ENCODE measurements at places on chromosomes 1 and 21.
A peak's percentile ranks its signal among the peaks of the same experiment; 100 is the strongest.

DNA sequence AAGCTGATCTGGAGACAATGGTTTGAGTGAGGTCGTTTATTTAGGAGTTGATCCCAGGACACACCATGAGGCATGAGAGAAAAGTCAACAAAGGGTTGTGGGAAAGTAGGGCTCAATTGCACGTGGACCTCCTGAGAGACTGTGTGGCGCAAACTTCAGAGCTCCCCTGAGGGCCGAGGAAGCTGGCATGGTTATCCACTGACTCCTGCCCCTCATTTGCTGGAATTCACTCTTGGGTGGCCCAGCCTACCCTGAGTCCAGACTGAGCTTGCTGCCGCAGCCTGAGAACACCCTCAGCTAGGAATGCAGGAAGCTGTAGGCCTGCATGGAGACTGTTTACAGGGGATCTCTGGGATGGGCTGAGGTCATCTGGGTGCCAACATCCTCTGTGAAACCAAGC, 301.0 kb downstream of the RWDD3 start:
- no peak overlapping the region for H3K4me3 ChIP-seq
- DNase-seq = no peak
- H3K27me3 ChIP-seq = no peaks in the 10 kb centered on the region
- no peaks in the 10 kb centered on the region for H3K36me3 ChIP-seq

DNA sequence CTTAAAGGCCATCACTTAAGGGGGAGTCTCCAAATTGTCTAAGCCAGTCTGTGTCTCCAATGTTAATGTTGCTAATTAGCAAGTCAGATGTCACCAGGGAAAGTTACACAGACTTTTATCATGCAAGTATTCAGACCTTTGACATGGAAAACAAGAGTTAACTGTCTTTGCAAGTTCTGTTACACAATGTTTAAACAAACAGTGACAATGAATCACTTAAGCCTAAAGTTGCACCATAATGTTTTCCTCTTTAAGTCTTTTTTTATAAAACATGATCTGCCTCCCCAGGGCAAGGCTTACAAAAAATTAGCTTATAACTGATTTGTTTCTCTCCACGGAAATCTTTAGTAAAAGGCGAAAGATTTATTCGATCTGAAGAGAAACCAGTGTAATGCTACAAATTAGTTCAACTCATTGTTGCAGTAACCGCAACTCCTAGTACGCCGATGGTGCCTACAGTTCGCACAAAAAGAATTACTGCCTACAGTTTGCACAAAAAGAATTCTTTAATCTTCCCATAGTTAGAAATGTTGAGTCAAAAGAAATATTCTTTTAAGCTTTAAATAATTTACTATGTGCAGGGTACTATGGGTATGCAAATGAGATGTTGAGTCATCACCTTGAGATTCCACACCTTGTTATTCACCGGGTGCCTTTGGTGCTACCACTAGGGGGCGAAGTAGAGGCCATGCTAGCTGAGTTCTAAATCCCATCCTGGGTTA, 45.3 kb downstream of the HHAT start:
- DNase-seq = peak; percentile 93
- peaks cover 5% of the 10 kb centered on the region for H3K4me1 ChIP-seq

- H3K27ac ChIP-seq = no peak overlapping the region
- H3K27me3 ChIP-seq = no peaks in the 10 kb centered on the region
- peaks cover 1% of the 10 kb centered on the region for H3K4me1 ChIP-seq
- H3K36me3 ChIP-seq = peaks cover 3% of the 10 kb centered on the region
- peak overlapping the region; percentile 99 for H3K4me3 ChIP-seq
Observed at GRCh38 chr1:165828669-165829329, 1.4 kb downstream of the UCK2 start.

DNA sequence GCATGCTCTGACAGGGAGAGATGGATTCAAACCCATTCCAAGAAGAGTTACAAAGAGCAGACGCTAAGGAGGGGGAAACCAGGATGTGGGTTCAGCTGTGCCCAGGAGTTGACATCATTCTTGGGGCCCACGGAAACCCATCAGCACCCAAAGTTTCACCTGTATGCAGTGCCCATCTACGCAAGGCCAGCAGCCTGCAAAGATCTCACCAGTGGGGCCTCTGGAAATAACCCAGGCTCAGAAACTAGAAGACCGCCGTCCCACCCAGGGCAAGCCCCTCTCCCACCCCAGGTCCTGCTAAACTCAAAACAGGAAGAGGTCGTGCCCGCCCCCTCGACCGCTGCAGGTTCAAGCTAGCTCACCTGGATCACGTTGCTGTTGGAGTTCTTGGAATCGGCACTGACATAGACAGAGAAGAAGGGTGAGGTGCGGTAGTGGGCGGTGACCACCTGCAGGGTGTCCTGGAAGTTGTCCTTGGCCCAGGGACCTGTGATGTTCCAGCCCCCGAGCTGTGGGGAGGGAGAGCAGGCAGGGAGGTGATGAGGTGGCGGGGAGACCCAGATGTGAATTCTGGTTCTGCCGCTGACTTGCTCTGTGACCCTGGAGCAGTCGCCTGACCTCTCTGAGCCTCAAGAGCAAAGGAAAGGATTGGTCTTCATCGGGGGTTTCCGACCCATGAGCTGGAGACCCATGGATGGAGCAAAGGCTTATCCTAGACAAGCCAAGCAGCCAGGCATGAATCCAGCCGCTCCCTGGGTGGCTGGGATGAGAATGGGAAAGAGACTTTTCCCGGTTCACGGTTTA, 31.7 kb downstream of the ECE1 start:
- no peak overlapping the region for H3K4me3 ChIP-seq
- peaks cover 1% of the 10 kb centered on the region for H3K4me1 ChIP-seq
- H3K27ac ChIP-seq = no peak overlapping the region
- no peak for DNase-seq
- H3K27me3 ChIP-seq = no peaks in the 10 kb centered on the region

DNA sequence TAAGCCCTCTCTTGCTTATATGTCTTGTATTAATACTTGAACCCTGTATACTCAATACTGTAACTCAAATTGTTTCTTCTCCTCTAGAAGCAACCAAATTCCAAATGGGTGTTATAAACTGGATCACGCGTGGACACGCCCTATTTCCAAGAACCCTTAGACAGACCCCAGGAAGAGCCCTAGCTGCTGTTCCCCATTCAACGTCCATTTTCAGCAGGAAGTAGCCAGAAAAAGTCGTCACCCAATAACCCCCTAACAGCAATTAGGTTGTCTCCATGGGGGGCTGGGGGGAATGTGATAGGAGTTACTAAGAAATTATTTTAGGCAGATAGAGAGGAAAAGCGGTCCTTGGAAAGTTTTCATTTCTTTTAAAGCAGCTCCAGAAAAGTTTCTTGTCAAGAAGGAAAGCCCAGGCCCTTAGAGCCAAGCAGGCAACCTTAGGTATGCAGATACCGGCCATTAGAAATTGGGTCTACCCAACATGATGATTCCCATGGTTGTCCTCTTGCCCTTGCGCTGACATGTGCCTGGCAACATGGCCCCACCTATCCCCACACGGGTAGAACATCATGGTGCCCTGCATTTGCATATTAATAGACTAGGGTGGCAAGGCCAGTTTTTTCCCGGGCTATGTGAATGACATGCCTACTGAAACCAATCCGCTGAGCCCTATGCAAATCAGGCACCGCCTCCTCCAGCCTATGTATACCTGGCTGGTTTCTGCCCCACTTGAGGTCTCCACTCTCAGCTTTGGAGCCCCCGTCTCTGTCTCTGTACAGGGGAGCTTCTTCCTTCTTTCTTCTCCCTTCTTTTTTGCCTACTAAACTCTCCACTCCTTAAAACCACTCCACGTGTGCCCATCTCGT, 4.0 kb upstream of the CD46 start:
- H3K27ac ChIP-seq = no peak overlapping the region
- no peak for DNase-seq
- H3K36me3 ChIP-seq = no peaks in the 10 kb centered on the region
- H3K4me1 ChIP-seq = peaks cover 2% of the 10 kb centered on the region
- H3K4me3 ChIP-seq = no peak overlapping the region

- no peak overlapping the region for H3K4me3 ChIP-seq
- H3K27me3 ChIP-seq = no peaks in the 10 kb centered on the region
- H3K36me3 ChIP-seq = no peaks in the 10 kb centered on the region
- H3K4me1 ChIP-seq = no peaks in the 10 kb centered on the region
Observed at GRCh38 chr1:245240648-245241165, 85.9 kb downstream of the KIF26B start.

- no peaks in the 10 kb centered on the region for H3K36me3 ChIP-seq
- DNase-seq = no peak
- H3K4me1 ChIP-seq = no peaks in the 10 kb centered on the region
- H3K27me3 ChIP-seq = no peaks in the 10 kb centered on the region
Observed at GRCh38 chr1:4461726-4462290, 192.6 kb upstream of the AJAP1 start.

- no peak overlapping the region for H3K4me3 ChIP-seq
- H3K36me3 ChIP-seq = no peaks in the 10 kb centered on the region
- H3K4me1 ChIP-seq = no peaks in the 10 kb centered on the region
Observed at GRCh38 chr1:77350012-77350770, 68.4 kb downstream of the AK5 start.

DNA sequence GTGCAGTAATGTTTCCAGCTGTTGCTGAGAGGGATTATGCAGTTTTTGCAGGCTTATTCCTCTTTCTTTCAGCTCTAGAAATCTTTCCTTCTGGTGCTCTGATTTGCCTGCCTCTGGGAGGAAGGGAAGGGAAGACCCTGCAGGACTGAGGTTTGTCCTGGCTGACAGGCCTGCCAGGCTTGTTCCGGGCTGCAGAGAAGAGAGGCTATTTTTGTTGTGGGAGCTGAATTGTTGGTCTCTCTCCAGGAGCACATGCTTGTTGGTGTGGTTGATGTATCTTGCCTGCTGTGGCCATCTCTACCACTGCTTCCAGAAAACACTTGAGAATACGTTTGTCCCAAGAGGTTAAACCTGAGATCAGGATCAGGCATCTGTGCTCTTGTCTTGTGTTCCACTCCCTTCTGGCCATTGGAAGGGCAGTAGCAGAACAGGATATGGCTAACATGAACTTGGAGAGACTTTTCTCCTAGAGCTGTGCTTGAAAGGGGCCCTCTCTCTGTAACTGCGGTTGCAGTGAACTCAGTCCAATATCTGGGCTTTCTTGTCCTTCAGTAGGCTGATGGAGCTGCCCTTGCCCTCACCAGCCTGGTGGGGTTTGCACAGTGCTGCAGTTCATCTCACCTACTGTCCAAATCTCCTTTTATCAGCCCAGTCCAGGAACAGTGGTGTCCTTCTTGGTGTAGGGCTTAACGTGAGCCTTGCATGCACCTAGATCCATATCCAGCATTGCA, 21.5 kb upstream of the SLC25A34 start:
- no peak overlapping the region for H3K27ac ChIP-seq
- no peak overlapping the region for H3K4me3 ChIP-seq
- peaks cover 6% of the 10 kb centered on the region for H3K36me3 ChIP-seq
- no peaks in the 10 kb centered on the region for H3K4me1 ChIP-seq

DNA sequence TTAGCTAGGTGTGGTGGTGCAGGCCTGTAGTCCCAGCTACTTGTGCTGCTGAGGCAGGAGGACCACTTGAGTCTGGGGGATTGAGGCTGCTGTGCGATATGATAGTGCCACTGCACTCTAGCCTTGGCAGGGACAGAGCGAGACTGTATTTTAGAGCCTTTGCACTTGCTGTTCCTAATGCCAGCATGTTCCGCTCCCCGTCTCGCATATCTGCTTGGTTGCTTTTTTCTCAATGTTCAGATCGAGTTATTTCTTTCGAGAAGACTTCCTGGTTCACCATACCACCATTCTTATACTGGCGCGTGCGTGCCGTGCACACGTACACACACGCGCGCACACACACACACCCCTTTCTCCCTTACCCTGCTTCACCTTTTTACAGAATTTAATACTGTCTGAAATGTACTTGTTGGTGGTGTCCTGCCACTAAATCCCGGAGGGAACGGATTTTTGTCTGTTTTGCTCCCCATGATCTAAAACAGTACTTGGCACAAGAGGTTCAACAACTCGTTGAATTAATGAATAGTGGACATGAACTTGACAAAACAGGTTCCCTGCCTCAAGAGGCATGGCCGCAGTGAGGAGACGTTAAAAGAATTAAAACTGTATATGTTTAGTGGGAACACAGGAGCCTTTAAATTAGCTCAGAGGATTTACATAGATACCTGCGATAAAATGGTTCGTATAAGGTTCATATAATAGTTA, 1.1 kb upstream of the RPRD2 start:
- H3K36me3 ChIP-seq = no peaks in the 10 kb centered on the region
- no peak for DNase-seq

GRCh38 chr1:35319988-35320713, 51.6 kb downstream of the ZMYM4 start:
- H3K27ac ChIP-seq = no peak overlapping the region
- H3K4me3 ChIP-seq = no peak overlapping the region
- no peak for DNase-seq

DNA sequence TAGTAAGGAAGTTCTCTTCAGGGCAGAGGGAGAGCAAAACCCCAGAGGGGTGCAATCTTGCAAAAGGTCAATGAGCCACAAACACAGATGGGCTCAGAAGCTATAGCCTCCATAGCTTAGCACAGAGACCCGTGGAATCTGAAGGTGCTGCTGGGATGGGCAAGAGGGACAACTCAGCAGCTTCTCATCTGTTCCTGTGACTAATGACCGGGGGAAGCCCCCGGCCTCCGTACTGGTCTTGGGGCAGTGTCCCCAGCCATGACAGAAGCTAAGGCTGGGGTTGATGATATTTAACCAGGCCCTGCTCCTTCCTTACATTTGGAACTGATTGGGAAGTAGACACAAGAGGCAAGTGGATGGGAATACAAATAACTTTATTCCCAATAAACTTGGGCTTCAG, 19.1 kb downstream of the EXOC8 start:
- H3K4me1 ChIP-seq = no peaks in the 10 kb centered on the region
- no peaks in the 10 kb centered on the region for H3K36me3 ChIP-seq
- H3K4me3 ChIP-seq = no peak overlapping the region
- no peaks in the 10 kb centered on the region for H3K27me3 ChIP-seq

- H3K27me3 ChIP-seq = no peaks in the 10 kb centered on the region
- no peak overlapping the region for H3K4me3 ChIP-seq
- DNase-seq = no peak
- no peak overlapping the region for H3K27ac ChIP-seq
- no peaks in the 10 kb centered on the region for H3K4me1 ChIP-seq
- H3K36me3 ChIP-seq = no peaks in the 10 kb centered on the region
Observed at GRCh38 chr21:24428591-24429199, 1178.6 kb downstream of the MRPL39 start.

DNA sequence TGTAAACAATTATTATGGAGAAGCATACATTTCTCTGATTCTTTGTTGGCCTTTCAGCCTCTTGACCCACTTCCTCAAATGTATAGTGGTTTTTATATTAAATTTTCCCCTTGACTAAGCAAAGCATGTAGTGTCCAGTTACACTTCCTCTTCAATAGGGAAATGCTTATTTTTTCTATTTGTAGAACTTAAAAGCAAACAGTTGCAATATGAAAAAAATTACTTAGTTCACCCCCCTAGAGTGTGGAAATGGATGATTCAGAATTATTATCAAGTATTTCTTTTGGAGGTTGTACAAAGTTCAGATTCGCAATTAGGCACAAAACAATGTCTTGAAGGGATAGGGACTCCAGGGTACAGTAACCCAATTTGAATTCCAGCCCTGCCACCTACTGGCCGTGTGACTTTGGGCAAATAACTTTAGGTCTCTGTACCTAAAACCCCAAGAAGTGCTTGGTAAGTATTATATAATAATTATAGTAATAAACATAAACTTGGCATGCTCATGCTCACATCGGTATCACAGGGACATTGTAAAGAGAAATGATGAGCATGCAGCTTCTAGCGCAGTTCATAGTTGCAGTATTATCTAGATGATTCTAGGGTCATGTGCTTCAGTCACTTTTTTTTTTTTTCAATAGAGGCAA, 28.6 kb upstream of the IFNGR2 start:
- no peaks in the 10 kb centered on the region for H3K27me3 ChIP-seq
- no peak overlapping the region for H3K27ac ChIP-seq
- no peak for DNase-seq
- no peaks in the 10 kb centered on the region for H3K4me1 ChIP-seq
- no peaks in the 10 kb centered on the region for H3K36me3 ChIP-seq
